ENCODE measurements at places on chromosomes 11 and 22. TPM values are rescaled to one million over a fixed set of nuclear protein-coding genes. Genes with fewer than 3 reads are reported as not detected.

DNA sequence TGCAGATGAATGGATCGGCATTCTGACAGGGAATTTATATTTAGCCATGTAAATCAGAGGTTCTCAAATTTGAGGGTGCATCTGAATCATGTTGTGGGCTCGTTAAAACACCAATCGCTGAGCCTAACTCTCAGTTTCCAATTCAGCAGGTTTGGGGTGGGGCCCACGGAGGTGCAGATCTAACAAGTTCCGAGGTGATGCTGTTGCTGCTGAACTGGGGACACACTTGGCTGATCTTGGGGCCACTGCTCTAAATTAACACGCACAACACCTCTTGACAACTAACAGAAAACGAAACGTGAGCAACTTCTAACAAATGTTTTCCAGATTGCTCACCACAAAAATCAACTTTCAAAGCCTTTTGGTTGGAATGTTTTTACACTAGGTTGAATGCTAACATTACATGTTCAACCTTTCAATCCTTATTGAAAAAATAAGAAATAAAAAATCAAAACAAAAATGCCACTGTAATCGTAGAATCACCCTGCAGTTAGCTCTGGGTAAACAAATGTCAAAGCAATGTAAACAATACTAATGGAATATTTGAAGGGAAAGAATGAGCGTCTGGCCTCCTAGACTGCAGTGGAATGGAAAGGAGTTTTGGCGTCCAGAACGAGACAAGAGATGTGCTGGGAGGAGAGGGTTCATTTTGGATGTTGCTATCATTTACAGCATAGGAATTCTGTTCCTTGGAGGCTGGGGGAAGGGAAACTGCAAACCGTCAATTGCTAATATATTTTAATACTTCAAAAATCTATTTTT, 68.3 kb upstream of the SLC6A5 start:
- no peak for DNase-seq
- no peaks in the 10 kb centered on the region for H3K36me3 ChIP-seq
- H3K27ac ChIP-seq = no peak overlapping the region
- H3K4me3 ChIP-seq = no peak overlapping the region
- no peaks in the 10 kb centered on the region for H3K4me1 ChIP-seq

GRCh38 chr22:17998913-17999312, 25.4 kb downstream of the MICAL3 start:
- no peaks in the 10 kb centered on the region for H3K36me3 ChIP-seq
- no peak for DNase-seq
- no peak overlapping the region for H3K4me3 ChIP-seq
- H3K4me1 ChIP-seq = peaks cover 4% of the 10 kb centered on the region
- no peaks in the 10 kb centered on the region for H3K27me3 ChIP-seq
- H3K27ac ChIP-seq = no peak overlapping the region

GRCh38 chr11:47233051-47233450, 15.6 kb downstream of the ACP2 start:
- DNase-seq = no peak
- H3K27ac ChIP-seq = no peak overlapping the region
- H3K4me3 ChIP-seq = no peak overlapping the region
- H3K4me1 ChIP-seq = peaks cover 14% of the 10 kb centered on the region

DNA sequence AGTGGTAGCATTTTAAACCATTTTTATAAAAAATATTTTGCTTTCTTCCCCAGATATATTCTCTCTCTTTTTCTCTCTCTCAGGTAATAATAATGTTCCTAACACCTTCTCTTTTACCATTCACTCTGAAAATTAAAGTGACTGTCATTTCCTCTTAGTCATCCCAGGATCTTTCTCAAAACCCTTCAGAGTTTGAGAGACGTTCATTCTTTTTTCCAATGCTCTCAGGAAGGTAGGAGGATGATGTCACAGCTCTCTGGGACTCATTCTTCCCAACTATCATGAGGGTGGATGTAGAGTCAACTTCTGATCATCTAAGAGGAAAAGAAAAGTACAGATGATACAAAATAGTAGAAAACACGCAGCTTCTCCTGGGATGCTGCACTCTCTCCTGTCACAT, 60.2 kb upstream of the CRTAM start:
- H3K27me3 ChIP-seq = no peaks in the 10 kb centered on the region
- peaks cover 2% of the 10 kb centered on the region for H3K4me1 ChIP-seq
- peaks cover 18% of the 10 kb centered on the region for H3K36me3 ChIP-seq
- DNase-seq = peak; percentile 65

- no peaks in the 10 kb centered on the region for H3K4me1 ChIP-seq
- H3K27me3 ChIP-seq = no peaks in the 10 kb centered on the region
- no peaks in the 10 kb centered on the region for H3K36me3 ChIP-seq
- no peak overlapping the region for H3K4me3 ChIP-seq
- no peak overlapping the region for H3K27ac ChIP-seq
Measured at GRCh38 chr11:21364866-21365624, 695.7 kb downstream of the NELL1 start.

The CHKA gene
- 4.5 TPM for total RNA-seq

The PRODH gene
- not detected for total RNA-seq

The OTOG gene
- total RNA-seq = not detected

Data from IMR-90 (cell line).